ENCODE measurements at places on chromosomes 16 and 17.

DNA sequence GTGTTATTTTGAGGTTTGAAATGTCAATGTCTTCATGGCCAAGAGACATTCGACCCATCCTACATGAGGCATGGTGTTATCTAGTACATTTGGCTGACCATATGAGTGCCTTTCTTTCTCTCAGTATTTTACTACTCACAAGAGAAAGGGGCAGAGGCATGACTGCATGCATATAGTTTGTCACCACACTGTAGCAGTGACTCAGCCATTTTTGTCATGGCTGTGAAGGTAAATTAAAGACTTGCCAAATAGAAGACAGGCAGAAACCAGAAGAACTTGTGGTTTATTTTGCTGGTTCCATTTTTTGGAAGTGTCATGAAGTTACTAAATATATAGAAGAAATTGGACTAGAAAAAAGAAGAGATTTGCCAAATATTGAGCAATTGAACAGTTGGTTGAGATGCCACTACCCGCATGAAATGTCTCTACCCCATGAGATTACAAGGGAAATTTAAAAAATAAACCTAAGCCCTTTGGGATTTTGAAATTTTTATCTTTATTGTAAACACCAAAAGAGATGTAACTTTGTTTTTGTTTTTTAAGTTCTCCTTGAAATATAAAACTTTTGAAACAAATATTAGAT, 170.3 kb downstream of the CHD9 start:
- no peak for DNase-seq

GRCh38 chr17:77343031-77343800, 202.4 kb downstream of the SEC14L1 start:
- no peak for DNase-seq

- DNase-seq, result no peak
These were observed 6.9 kb downstream of the PLLP start for GRCh38 chr16:57277586-57277985.

DNA sequence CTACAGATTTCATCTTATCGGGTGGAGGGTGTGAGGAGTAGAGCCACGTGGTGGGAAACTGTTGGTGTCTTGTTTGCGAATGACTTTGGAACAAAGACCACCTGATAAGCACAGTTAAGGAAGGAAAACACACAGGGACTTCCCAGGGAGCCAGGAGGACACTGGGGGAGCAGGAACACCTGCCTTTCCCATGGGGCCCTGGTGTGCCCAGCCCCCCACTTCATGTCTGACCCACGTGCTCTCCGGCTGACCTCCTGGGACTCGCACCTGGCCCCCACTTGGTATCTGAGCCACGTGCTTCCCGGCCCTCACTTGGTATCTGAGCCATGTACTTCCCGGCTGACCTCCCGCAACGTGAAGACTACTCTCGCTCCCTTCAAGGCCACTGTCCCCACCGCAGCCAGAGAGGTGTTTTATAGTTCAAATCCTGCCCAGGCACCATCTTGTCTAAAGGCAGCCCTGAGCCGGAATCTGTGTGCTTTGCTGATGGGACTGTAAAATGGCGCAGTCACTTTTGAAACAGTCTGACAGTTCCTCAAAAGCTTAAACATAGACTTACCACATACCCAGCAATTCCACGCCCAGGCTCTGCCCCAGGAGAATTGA, 5.4 kb upstream of the CSNK1D start:
- DNase-seq, result no peak

GRCh38 chr16:19162085-19162484, 6.0 kb upstream of the SYT17 start:
- DNase-seq, result no peak

GRCh38 chr17:65750631-65751115, 189.2 kb upstream of the AXIN2 start:
- DNase-seq, result peak; percentile 64

- DNase-seq, result no peak
These were observed 72.6 kb upstream of the RPL38 start for GRCh38 chr17:74130841-74131240.

- no peak for DNase-seq
These were observed 28.0 kb downstream of the NFAT5 start for GRCh38 chr16:69593751-69594255.

DNA sequence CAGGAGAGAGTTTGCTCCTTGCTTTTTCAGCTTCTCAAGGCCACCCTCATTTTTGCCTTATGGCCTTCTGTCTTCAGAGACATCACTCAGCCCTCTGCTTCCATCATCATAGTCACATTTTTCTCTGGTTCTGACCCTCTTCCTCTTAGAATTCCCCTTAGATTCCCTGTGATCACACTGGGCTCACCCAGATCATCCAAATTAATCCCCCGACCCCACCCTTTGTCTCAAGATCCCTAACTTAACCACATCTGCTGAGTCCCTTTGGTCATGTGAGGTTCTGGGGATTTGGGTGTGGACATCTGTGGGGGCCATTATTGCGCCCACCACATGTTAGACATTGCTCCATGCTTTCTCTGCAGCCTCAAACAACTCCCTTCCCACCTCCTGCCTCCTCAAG, 323.4 kb downstream of the CPPED1 start:
- DNase-seq, result no peak

DNA sequence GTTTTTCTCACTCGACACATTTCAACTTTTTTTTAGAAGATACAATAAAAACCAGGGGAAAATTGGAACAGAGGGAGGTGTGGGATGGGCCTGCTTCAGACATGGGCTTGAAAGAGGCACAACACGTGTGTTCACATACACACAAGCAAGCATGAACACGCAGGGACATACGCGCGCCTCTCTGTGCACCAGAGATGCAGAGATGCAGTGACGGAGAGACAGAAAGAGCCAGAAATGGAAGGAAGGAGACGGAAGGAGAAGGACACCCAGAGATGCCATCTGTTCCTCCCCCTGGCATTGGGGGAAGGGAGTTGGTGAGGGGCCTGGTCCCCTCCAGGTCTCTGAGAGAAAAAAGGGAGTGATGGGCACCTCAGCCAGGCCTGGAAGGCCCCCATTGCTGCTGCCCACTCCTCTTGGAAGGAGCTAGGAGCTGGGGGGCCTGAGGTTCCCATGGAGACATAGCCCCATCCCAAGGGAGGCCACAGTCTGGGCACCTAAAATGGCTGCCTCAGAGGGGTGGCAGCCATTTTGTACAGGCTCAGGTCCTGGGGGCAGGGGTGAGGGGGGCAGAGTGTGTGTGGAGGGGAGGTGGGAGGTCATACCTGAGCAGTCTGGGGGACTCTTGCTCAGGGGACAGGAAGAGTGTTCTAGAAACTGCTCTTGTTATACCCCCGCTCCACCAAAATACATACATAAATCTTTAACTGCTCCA, 3.8 kb upstream of the NEUROD2 start:
- DNase-seq, result no peak

GRCh38 chr17:62791235-62791734, 16.8 kb downstream of the MARCHF10 start:
- no peak for DNase-seq

DNA sequence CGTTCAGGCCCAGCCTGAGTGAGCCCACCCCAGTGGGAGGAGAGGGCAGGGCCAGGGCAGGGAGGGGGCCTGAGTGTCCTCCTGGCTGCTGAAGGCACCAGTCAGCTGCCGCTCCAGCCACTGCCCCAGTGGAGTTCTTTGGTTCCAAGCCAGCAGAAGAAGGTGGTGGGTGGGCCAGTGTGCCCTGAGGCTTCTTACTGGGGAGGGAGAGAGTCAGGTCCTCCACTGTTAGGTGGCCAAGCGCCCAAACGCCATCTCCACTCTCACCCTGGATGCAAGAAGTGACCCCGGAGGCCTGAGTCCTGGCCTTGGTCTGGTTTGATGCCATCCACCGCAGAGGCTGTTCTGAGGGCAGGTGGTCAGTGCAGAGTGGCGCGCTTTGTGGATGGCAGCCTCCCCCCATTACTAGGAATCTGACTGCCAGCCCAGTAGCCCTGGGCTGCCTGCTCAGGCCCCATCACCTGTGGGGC, 2.2 kb downstream of the RNF213 start:
- no peak for DNase-seq

DNA sequence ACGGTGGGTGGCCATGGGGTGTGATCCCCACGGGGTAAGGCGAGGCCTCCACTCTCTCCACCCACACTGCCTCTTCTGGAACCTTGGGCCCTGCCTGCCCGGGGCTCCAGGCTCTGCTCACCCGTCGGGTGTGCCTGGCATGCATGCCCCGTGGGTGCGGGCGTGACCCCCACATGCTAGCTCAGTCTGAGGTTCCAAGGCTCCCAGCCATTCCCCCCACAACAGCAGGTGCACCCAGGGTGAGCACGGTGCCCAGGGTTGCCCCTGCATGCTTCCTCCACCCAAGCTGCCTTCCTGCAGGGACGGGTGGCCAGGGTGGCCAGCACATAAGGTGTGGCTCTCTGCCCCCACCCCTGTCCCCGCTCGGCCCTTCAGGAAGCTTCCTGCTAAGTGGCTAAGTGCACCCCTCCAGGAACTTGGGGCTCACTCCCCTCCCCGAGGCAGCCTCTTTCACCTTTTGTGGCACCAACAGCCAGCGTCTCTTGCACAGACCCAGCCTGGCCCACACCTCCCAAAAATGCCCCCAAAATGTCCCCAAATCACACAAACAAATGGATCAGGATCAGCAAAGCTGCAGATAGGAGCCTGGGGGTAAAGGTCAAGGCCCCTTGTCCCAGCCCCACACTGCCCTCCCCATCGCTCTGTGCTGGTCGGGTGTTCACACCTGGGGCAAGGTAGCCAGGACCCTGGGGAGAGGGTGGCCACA, 21.4 kb upstream of the PVALEF start:
- no peak for DNase-seq

- no peak for DNase-seq
These were observed 5.9 kb upstream of the NAGS start for GRCh38 chr17:43998552-43998951.

- DNase-seq, result no peak
These were observed 8.8 kb downstream of the PMM2 start for GRCh38 chr16:8806272-8806983.

- no peak for DNase-seq
These were observed 9.5 kb downstream of the HOXB4 start for GRCh38 chr17:48568499-48569239.

DNA sequence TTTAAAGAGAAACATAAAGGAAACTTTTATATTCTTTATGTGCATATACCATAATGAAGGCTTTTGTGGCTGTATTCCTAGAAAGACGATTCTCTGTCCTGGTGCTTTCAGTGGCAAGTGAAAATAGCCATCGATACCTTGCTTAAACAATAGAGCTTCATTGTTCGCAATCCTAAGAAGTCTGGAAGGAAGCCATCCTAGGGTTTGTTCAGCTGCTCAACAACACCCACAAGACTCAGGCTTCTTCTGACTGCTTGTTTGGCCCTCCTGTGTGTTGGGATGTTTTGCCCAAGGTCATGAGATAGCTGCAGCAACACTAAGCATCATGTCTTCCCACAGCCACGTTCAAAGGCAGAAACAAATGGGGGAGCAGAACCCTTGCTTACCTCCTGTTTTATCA, 36.1 kb upstream of the COX10 start:
- DNase-seq, result no peak

DNA sequence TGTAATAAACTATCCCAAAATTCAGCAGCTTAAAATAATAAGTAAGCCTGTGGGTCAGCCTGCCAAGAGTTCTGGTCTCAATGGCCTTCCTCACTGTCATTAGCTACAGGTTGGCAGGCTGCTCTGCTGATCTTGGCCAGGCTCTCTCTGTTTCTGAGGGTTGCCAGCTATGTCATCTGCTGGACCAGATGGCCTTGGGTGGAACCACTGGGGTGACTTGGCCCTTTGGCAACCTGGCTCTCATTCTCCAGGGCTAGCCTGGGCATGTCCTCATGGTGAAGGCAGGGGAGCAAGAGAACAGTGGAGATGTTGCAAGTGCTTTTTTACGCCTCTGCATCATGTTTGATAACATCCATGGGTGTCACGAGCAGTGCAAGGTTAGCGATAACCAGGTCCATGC, 13.9 kb downstream of the ITGAM start:
- no peak for DNase-seq

DNA sequence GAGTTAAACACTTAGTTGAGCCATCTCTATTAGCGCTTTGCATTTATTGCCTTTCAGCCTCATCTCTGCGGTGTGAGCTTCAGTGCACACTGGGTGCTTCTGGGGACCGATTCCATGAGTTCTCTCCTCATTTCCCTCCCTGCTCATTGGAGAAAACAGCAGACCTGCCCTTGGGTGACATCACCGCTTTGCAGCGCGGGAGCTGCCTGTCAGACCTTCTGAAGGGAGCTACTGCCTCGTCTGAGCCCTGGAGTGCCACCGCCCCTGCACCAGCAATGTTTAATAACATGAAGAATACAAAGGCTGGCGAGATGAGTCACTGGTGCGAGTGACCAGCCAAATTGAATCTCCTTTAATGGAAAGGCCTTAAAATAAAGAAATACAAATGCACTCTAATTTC, 30.2 kb upstream of the CPPED1 start:
- no peak for DNase-seq

DNA sequence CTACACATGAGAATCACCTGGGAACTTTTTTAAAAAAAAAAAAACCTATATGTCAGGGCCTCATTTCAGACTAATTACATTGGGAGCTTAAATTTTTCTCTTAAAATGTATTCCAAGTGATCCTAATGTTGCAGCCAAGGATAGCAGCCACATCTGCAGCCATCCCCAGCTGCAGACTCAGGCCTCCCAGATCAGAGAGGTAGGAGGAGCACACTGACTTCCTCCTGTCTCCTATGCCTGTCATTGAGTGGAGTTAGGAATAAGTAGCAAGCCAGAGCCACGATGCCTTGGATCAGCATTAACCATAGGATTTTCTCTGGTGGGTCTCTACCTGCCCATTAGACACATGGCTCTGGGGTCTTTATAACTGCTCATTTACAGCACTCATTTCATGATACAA, 463.5 kb downstream of the HS3ST4 start:
- DNase-seq, result no peak

DNA sequence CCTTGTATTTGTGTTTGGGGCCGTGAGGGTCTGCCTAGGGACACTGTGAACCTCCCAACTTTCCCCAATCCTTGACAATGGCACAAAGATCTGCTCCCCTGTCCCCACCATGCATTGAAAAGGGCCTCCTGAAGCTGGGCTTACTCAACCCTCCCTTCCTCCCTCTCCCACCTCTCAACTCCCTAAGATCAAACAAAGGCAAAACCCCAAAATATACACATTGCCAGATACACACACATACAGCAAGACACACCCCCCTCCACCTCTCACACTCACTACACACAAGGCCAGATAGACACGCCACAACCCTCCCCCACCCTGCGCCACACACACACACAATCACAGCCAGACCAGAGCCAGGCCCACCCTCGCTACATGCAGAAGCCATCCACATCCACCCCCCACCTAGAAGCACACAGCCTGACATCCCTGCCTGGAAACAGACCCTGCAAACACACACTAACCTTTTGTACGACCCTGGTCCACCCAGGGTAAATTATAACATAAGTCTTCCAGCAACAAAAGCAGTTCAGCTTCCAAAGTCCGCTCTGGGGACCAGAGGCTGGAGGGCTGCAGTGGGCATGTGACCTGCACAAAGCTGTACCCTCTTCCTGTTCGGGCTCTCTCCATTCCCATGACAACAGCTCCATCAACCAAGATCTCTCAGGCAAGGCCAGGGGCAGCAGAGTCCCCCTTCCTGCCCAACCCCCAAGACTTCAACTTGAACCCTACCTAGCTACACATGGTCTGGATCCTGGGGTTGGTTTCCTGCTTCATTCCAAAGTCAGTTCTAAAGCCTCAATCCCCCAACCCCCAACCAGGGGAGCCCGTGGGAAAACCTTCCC, 1.9 kb downstream of the PCGF2 start:
- DNase-seq, result no peak
